Activated CD4-positive, alpha-beta T cell treated with anti-CD3 and anti-CD28 coated beads, Interleukin-2, amount 10 ng/mL, durations not matched to agents 7 days and 5 days (primary cell): ENCODE measurements at places on chromosomes 16 and 17. TPM values are rescaled to one million over a fixed set of nuclear protein-coding genes. Genes with fewer than 3 reads are reported as not detected.
A peak's percentile ranks its signal among the peaks of the same experiment; 100 is the strongest.

DNA sequence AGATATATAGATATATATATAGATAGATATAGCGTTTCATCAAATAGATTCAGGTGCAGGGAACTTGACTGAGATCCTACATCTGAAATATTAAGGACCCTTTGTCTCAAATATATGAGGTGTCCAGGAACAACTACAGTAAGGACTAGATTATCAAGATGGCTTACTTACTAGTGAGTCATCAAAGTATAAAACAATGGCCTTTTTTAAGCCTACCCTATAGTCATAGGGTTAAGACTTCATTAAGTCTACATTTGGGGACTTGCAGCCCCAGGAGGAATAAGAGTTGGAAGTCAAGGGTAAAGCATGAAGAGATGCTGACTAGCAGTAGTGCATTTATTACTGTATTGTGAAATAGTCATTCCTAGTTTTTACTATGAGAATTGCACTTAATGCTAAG is 1023.4 kb downstream of the CDH11 start:
- DNase-seq = no peak

The TBX2 gene
- total RNA-seq = not detected

DNA sequence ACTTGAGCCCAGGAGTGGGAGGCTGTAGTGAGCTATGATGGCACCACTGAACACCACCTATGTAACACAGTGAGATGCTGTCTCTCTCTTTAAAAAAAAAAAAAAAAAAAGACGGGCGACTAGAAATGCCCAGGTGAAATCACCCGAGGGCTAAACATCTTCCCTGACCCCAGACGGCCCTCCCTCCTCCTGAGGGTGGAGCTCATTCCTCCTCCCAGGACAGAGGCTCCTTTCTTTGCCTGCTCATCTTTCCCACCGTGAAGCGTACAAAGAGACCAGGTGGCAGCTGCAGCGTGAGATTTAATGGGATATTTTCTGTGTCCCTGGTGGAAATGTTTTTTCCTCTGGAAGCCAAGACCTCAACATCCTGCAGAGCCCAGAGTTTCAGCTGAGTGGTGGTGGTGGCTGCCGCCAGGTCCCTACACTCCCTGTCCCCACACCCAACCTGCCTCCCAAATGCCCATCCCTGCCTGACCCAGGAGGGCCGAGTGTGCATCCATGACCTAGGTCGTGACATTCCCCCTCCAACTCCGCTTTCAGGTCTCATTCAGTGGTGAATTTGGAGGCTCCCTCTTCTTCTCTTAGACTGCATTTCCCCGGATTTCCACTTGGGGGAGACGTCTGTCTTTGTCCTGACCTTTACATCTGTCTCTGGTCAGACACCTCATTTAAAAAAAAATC is 14.4 kb upstream of the GPRC5B start:
- peak; percentile 56 for DNase-seq

DNA sequence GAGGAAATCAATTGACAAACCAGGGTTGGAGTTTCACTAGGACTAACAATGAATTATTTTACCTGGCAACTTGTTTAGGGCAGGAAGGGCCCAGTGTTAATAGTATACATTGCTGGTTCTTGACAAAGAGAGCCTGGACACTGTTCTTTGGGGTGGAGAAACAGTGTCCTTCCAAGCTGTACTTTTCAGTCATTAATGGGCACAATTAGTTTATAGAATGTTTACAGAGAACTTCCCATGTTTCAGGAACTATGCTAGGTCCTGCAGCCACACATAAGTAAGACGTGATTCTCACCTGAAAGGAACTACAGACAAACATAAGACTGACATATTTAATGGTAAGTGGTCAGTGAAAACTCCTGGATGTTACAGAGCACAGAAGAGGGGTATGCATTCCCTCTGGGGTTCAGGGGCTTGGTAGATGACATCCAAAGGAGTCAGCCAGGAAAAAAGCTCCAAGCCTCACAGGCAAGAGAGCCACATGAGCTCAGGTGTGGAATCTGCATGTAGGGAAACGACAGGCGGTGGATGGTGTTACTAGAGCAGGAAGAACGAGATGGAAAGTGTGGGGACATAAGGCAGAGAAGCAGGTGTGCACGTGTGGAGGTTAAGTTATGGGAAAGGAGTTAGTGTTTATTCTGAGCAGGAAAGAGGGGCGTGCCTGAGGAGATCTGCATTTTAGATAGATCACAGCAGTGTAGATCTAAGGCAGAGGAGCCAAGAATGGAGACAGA is 3.8 kb upstream of the DYNLL2 start:
- no peak for DNase-seq

The CTF1 gene
- 0.31 TPM for total RNA-seq

The CCT6B gene
- 1.7 TPM for total RNA-seq

GRCh38 chr17:1943436-1943831 is 81.7 kb downstream of the RTN4RL1 start:
- no peak for DNase-seq

GRCh38 chr16:17076818-17077498 is 393.8 kb downstream of the XYLT1 start:
- no peak for DNase-seq

The DPEP2 gene
- 12.4 TPM for total RNA-seq

The TVP23B gene
- 17.5 TPM for total RNA-seq

- DNase-seq = no peak
Observed at GRCh38 chr16:22787466-22788192, 26.3 kb upstream of the HS3ST2 start.
